ENCODE measurements at places on chromosomes 2 and 18.

GRCh38 chr2:120261387-120262006, 8.8 kb downstream of the RALB start:
- no peak for DNase-seq

DNA sequence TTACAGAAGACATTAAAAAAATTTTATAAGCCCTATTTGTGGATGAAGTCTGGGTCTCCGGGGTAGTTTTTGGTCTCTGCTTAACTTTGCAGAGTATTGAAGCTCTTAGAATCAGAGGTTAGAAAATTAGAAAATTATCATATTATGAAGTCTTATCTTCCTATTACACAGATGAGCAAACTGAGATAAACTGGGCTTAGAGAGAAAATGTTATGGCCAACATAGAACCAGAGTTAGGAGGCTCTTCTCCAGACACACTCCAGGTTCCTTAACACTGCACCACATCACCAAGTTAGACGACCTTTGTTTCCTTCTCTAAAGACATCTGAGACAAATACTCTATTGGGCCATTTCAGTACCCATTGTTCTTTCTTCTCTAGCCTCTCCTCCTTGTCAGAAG, 36.7 kb upstream of the NEB start:
- no peak for DNase-seq

- no peak for DNase-seq
Observed at GRCh38 chr2:152718909-152719645, 657 bp downstream of the ARL6IP6 start.

- DNase-seq, result no peak
Observed at GRCh38 chr18:59576541-59577385, 120.5 kb downstream of the CCBE1 start.

GRCh38 chr2:36509075-36509474, 88.9 kb downstream of the FEZ2 start:
- no peak for DNase-seq

DNA sequence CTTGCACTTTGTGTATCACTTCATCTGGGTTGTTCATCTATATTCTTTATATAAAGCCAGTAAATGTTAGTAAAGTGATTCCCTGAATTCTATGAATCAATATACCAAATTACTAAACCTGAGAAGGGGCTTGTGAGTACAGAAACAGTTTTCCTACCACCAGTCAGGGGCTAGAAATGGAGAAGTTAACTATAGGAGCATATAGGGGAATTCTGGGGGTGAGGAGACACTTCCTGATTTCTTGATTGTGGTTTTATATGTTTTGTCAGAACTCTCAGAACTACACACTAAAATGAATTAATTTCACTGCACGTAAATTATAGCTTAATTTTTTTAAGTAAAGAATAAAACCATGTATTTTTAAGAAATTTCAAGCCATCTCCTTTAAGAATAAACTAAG, 93.7 kb downstream of the SESTD1 start:
- DNase-seq, result no peak

Measured in CMK (cell line).